CD4-positive, alpha-beta T cell (primary cell): ENCODE measurements at places on chromosomes 5 and 9.

- no peak for DNase-seq
Measured at GRCh38 chr9:111731928-111732327, 62.8 kb downstream of the SHOC1 start.

GRCh38 chr9:91179237-91180138 lies 182.2 kb downstream of the AUH start:
- DNase-seq, result no peak

- DNase-seq, result no peak
Measured at GRCh38 chr5:42349163-42349562, 74.1 kb upstream of the GHR start.

GRCh38 chr5:44535621-44536020 lies 146.4 kb upstream of the FGF10 start:
- DNase-seq, result no peak

DNA sequence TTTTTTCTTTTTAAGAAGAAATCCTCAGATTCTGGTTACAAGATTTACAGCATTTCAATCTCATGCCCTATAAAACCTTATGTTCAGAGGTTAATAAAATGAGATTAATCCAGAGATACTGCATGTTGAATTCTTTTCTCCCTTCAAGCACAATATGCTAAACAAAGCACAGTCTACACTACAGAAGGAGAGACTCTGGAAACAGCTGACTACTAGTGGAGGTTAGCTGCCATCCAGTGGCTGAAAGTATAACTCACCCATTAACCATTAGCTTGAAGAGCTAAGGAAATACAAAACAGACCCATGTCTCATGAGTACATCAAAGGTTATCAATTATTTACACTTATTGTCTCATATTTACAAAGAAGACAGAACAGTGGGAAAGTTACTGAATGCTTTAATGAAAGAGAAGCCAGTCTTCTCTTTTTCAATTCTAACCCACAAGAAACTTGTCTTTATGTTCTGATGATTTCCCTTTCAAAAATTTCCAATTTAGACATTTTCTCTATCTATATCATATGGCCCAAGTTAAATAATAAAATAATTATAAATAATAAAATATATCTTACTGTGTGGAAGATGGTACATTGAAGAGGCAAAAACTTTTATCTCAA lies 12.7 kb upstream of the DNAH5 start:
- no peak for DNase-seq

- DNase-seq, result no peak
Measured at GRCh38 chr5:177496727-177497291, 595 bp downstream of the PDLIM7 start.

- no peak for DNase-seq
Measured at GRCh38 chr5:57445006-57445704, 37.5 kb downstream of the ACTBL2 start.

GRCh38 chr5:91207248-91207647 lies 175.9 kb downstream of the ARRDC3 start:
- DNase-seq, result no peak

GRCh38 chr5:67648201-67648671 lies 451.6 kb upstream of the CD180 start:
- no peak for DNase-seq
